GM04503 (cell line): ENCODE measurements at places on chromosomes 2 and 18.
A peak's percentile ranks its signal among the peaks of the same experiment; 100 is the strongest.

DNA sequence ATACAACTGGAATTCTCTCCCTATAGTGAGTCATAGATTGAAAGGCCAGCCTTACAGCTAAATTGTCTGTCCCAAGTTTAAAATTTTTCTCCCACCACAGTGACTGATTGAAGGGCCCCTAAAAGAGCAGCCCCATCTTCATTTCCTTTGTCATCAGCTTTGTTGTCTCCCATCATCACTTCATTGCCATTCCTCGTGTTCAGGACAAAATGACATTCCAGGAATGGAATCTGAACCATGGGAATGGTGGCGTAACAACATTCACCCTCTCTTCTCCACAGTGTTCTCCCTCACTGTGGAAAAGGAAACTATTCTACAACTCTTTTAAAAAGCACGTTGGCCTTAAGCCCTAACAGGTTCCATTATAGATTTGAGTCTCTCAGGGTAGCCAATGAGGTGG is 52.1 kb downstream of the PSTPIP2 start:
- peak; percentile 14 for DNase-seq

DNA sequence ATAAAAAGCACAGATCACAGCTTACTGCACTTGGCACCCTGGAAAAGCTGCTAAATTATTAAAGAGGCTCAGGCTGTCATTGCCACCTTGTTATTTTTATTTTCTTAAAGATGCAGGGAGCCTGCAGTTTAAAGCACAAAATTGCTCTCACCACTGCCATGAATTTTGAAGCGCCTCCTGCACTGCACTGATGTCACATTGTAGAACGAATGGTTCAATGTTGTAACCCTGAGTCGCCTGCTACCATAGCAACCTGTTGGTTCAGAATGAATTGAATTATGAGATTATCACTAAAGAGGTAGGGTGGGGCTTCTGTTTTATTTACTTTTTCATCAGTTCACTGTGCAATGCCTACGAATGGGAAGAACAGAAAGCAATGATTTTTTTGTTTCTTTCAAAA is 16.5 kb downstream of the SCG2 start:
- DNase-seq: no peak

- DNase-seq: no peak
These were observed 557.4 kb upstream of the RAB6C start for GRCh38 chr2:129422028-129422427.

GRCh38 chr18:62957885-62958472 is 242.6 kb downstream of the PHLPP1 start:
- DNase-seq: no peak

DNA sequence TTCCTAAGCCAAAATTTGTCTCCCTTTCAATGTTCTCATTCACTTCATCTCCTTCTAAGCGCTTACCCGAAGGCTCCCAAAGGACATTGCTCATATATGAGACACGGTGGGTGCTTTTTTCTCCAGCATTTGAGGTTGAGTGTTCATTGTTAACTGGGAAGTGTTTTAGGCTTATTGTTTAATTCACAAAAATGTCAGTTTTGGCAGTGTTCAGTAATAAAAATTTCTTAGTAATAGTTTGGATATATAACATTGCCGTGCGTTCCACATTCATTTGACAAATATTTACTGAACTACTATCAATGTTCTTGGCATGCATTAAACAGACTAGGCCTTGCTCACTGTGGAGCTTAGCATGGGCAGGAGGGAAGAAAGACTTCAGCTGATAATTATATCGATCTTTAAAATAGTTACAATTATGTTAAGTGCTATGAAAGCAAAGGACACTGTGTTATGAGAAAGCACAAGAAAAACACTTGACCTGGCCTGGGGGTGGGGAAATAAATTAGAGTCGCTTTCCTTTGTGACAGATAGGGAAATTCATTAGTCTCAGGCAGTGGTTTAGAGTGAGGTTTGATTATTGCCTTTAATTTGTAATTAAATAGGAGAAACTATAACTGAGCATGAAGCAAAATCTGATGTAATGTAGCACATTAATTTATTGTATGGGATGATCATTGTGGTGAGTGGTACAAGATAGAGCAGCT is 82.2 kb upstream of the DOCK10 start:
- DNase-seq: no peak

GRCh38 chr2:122168799-122169198 is 413.3 kb downstream of the TSN start:
- no peak for DNase-seq

DNA sequence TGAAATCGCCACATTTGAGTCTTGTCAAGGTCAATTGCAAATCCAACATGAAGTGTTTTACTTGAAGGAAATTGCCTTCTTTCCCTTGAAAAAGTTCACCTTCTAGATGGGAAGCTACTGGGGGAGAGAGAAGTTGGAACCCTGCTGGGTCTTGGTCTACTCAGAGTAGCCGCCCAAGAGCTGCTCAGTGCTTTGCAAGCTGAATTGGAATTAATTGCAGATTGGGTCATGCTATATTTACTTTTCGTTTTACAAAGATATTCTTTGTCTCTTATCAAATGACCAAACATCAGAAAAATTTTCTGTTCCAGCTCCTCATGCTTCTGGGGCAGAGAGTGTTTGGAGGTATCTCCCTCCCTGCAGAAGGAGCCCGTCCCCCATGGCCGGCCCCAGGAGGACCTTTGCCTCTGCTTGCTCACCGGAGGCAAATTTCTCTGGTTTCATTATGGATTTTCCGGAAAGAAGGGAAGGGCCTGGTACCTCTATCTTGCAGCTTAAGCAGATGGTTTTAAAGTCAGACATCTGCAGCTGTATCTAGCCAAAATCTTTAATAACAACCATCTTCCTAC is 289.7 kb downstream of the MYT1L start:
- no peak for DNase-seq

GRCh38 chr2:35989040-35989439 is 366.5 kb upstream of the CRIM1 start:
- no peak for DNase-seq

GRCh38 chr18:13993730-13994129 is 78.4 kb upstream of the MC2R start:
- no peak for DNase-seq

- DNase-seq: no peak
These were observed 794 bp downstream of the DLX2 start for GRCh38 chr2:172101821-172102390.

- DNase-seq: no peak
These were observed 27.3 kb downstream of the PLA2R1 start for GRCh38 chr2:160035125-160035524.

GRCh38 chr2:169683054-169683424 is 11.2 kb downstream of the CFAP210 start:
- DNase-seq: no peak

GRCh38 chr2:12718711-12719399 is 2.1 kb downstream of the TRIB2 start:
- no peak for DNase-seq

DNA sequence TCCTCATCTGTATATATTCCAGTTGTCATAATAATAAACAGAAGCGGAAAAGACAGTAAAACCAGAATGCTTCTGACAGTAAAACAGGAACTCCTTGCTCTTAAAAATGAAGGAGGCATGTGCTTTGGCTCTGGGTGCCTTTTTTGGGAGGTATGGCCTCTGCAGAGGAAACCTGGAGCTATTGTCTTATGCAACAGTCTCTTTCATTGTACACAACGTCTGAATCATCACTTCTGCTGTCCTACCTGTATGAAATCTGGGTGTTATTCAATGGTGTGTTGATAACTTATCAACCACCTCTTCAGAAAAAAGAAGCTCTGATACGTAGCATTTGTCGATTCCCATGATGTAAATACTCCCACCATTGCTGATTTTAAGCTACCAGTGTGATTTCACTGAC is 64.8 kb downstream of the CDCA7 start:
- DNase-seq: no peak

GRCh38 chr18:3612315-3612714 is 162.3 kb downstream of the TGIF1 start:
- DNase-seq: no peak

- DNase-seq: no peak
These were observed 580.9 kb downstream of the PLCL1 start for GRCh38 chr2:198385326-198385725.

DNA sequence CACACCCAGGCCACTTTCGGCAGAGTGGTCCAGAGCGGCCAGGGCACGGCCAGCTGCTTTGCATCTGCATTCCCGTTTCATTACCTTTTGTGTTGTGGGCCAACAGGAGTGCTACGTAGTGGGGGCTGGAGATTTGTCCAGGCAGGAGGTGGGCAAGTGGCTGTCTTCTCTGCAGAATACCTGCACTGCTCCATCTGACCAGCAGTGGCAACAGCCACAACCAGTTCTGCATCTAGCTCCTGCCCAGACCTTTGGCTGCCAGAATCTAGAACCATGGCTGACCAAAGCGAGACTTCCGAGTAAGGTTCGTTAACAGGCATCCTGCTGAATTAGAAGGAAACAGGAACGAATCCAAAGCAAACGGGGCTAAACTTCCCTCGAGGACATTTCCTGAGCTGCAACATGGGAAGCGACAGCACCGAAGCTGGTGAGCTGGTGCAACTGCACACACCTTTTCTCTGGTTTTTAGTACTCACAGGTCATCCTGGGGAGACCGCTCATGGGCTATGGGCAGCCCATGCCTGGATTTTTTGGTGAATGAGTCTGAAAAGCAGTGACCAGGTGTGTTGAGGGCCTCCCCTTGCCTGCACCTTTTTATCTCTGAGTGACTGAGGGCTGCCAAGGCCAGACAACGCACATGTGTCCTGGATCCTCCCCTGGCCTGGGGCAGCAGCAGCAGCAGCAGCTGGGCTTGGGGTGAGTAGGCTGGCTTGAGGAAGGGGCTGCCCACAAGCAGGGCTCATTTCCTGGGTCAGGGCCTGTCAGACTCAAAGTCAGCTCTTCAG is 10.5 kb downstream of the GDF7 start:
- DNase-seq: no peak

- peak; percentile 90 for DNase-seq
These were observed 680.9 kb downstream of the IRS1 start for GRCh38 chr2:226118471-226119429.

- no peak for DNase-seq
These were observed 9.3 kb downstream of the NIFK start for GRCh38 chr2:121727332-121727731.

DNA sequence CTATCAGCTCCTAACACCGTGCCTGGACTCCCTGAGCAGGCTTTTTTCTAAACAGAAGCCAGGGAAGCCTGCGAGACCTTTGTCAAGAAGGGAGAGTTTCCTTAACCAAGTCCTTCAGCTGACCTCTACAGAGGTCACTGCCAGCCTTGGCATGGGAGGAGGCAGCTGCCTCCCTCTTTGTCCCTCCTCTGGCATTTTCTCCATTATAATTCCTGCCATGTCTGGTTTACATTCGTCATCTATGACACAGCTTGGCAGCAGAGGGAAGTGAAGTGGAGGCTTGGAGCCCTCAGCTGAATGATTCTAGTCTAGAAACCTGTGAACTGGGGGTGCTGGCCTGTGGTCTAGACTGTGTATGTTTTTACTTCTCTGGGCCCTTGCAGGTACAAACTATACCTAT is 22.5 kb downstream of the LIPG start:
- no peak for DNase-seq

GRCh38 chr2:128690431-128690830 is 371.8 kb upstream of the HS6ST1 start:
- DNase-seq: no peak

DNA sequence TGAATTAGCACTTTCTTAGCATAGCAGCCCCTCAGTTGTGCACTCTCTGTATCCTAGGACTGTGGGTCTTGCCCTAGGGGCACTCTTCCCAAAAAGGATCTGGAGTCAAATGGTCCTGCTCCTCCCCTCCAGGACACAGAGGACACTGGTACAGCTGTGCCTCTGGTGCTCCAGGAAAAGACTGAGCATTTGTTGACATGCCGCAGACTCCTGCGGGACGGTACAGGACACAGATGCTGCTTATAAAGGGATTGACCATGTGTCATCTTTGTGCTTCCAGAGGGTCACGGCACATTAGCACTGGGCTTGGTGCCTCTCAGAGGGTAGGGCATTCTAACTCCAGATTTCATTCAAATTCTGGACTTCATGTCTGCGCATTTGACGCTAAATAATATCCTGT is 110.5 kb downstream of the KLF7 start:
- DNase-seq: no peak

DNA sequence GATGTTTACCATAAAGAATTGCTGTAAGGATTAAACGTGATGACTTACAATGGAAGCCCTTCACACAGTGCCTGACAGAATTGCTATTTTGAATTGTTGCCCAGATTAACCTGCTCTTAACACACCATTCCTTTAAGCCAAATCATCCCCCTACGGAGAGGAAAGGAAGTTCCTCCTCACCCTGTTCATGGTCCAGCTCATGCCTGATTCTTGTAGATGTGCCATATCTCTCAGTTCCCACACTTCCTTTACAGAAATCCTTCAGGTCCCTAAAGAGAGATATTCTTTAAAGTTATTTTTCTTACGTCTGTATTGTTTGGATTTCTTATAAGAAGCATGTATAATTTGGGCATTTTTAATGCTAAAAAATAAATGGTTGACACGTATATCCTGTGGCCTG is 127.5 kb upstream of the DAPL1 start:
- no peak for DNase-seq

DNA sequence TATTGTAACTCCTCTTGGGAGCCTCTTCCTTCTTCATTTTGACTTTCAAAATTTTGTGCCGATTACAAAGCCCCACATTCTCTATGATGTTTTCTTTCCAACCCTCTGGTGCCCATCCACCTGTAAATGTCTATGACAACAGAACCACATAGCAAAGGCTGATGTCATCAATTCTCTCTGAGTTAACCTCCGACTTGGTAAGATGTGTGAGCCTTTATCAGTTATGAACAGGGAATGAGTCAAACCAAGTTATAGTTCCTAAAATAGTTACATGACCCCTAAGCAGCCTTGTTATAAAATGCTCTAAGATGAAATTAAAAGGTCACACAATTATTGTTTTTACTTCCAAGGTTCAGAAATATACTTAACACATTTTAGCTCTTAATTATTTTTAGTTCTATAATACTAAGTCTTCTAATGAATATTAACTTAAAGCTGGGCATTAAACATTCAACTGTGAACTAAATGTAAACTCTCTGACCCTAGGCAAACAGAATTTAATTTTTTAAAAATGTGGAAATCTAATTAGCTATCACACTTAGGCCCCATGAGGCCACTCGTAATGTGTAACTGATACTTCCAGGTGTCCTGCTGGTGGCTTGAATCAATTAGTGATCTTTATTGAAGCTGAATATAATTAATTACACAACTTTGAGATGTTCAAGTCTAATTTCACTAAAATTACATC is 102.3 kb upstream of the CYRIA start:
- DNase-seq: no peak

DNA sequence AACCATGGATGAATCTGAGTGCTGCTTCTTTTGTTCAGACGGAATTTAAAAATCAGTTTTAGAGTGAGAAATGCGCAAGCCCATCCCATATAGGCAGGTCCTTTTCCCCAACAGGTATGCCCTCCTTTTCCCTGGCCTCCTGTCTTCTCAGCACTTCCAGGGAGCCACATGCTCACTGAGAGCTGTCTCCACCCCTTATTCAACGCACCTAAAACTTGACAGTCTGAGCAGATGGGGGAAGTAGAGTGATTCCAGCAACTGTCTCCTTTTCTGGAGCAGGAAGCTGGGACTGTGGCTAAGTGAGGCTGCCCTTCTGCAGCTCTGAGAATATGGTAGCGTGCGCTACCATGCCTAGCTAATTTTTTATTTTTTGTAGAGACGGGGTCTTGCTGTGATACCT is 53.1 kb upstream of the NOSTRIN start:
- DNase-seq: no peak
